ENCODE measurements at places on chromosomes 6 and 20.

- DNase-seq, result no peak
These were observed 57.1 kb downstream of the ITCH start for GRCh38 chr20:34420146-34420545.

DNA sequence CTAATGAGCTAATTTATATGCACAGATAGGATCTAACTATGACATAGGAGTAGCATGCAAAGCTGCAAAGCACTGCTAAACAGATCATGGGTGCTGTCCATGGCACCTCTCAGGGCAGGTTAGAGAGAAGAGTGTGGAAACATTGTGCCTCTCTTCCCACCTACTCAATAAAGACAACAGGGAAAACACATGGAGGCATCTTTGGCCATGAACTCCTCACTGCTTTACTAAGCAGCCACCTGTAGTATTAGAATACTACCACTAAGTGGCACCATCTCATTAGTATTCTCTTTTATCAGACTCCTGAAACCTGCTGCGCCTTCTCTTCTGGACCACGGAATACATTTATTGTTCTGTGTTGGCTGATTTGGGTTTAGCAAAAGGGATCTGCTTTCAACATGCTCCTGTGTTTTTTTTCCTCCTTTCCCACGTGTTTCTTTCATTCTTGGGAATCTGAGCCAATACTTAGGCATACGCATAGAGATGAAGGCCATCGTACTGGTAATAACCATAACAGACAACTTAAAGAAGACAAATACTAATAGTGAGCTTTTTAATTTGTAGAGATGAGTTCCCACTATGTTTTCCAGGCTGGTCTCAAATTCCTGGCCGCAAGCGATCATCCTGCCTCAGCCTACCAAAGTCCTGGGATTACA lies 9.4 kb upstream of the HDDC2 start:
- DNase-seq, result peak; percentile 82

DNA sequence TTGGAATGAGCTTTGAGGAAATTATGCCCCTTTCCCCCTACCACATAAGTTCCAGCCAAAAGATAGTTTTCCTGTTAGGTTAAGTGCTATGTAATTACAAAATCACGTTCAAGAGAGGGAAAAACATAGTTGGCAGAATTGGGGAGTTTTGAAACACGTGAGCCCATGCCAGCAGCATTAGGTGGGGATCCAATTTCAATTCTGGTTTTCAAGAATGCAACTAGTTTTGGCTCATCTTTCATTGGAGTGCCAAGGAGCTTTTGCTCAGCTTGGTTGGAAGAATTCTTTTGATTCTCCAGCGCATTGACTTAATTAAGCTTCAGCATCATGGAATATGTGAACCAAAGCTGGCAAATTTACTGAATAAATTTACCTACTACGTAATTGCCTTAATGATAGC lies 95.9 kb downstream of the SAMD5 start:
- no peak for DNase-seq

- DNase-seq, result no peak
These were observed 20.7 kb upstream of the HEY2 start for GRCh38 chr6:125728739-125729138.

- peak; percentile 77 for DNase-seq
These were observed at the start of gene C6orf47 for GRCh38 chr6:31660381-31661261. TSS of gene C6orf47 (minus strand) at chr6:31660778. CDS start at chr6:31659947, 831 bp downstream.

- peak; percentile 20 for DNase-seq
These were observed 345.1 kb upstream of the AGPAT4 start for GRCh38 chr6:161618831-161619454.

- no peak for DNase-seq
These were observed 41.8 kb upstream of the DOK5 start for GRCh38 chr20:54433636-54434035.

DNA sequence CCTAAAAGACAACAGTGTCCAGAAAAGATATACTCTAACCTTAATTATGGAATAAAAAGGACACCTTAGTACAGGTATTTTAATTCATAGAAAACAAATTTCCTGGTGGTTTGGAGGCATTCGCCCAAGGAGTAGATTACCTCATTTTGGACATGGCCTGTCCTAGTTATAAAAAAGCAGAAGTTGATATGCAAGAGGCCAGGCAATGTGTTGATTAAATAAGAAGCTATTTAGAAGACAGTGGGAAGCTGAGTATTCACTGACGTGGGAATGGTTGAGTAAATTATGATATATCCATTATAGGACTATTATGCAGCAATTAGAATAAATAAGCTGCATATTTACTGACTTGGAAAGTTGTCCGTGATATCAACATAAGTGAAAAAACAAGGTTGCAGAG lies 314.9 kb downstream of the ALDH8A1 start:
- peak; percentile 9 for DNase-seq

DNA sequence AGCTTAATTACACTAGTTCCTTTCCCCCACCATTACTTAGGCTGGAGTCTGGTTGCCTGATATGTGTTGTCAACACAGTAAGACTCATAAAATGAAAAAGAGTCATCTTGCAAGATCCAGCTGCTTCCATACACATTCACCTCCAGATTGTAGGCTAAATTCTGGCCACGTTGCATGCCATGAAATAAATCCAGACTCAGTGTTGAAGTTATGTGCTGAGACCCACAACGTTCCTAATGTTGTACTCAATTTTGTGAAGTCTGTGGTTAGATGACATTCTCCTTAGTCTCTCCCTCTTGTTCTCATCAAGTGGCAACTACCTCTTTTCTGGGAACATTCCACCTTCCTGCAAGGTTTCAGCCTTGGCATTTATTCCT lies 212.3 kb downstream of the LMBRD1 start:
- DNase-seq, result no peak

DNA sequence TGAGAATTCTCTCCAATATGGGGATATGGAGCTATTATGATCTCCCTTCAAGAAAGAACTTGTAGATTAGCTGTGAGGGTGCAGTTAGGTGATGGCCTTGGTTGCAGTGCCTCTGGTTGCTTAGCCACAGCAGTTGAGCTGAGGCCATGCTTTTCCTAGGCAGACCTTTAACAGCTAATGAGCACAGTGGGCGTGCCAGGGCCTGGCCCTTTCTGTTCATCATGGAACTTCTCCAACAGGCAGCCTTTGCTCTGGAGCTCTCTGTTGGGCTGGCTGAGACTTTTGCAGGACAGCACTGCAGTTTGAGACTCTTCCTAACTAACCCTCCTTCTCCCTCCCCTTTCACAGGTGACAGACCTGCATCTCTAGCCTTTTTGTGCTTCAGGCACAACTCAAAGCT lies 39.7 kb upstream of the TMEM170B start:
- DNase-seq, result no peak

- no peak for DNase-seq
These were observed 102.7 kb downstream of the FOXC1 start for GRCh38 chr6:1712451-1712850.

GRCh38 chr6:33761922-33762629 lies 15.4 kb upstream of the IP6K3 start:
- DNase-seq, result peak; percentile 58

Data from Kasumi-1 (cell line).